Muscle of leg (tissue), 16 donors: ENCODE measurements at places on chromosomes 11 and 22. TPM values are rescaled to one million over a fixed set of nuclear protein-coding genes. Genes with fewer than 3 reads are reported as not detected.

- peak; percentile 22 for DNase-seq
These were observed 385.5 kb upstream of the SYN3 start for GRCh38 chr22:33443683-33444082.

DNA sequence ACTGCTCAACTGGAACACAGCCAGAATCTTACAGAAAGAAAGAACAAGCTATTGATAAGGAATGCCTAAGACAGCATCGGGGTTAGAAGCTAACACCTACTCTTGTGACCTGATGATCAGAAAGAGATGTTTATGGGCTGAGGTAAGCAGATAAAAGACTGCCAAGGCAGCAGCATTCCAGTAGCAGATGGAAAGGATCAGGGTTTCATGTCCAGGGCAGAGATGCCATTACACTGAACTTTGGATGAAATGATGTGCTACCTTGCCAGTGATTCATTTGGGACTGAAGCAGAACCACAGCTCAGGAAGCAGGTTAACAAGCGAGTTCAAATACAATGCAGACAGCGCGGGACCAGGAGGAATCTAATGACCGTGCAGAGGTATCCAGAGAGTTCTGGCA, 27.1 kb upstream of the APOA1 start:
- no peak for DNase-seq

The NXPE2 gene
- polyA plus RNA-seq: 0.14 TPM

The TRIM48 gene
- not detected for polyA plus RNA-seq

The ST14 gene
- 8.5 TPM for polyA plus RNA-seq
